ENCODE measurements at places on chromosomes 7 and 10.

DNA sequence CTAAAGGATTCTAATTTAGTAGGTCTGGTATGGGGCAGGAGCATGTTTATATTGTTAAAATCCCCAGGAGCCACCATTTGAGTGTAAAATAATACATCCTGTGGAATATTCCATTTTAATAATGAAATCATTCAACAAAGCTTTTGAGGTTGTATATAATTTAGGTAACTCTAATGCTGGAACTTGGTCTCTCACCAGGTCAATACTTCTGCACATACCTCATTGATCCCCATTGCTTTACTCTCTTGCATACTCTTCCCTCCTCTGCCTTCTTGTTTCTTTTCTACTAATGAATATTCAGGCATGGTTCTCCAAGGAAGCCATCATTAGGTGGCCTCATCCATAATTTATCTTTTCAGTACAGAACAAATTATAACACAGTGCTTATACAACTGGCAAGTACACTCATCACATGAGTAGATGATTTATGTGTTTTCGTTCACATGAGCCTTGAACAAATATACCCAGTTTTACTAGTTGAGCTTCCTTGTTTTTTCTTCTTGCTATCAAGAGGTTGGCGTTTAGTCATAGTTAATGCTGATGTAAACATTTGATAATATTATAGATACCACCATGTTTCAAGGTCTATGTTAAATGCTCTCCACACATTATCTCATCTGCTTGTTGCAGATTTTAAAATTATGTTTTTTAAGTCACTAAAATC lies 7.2 kb downstream of the PALS2 start:
- DNase-seq = no peak

DNA sequence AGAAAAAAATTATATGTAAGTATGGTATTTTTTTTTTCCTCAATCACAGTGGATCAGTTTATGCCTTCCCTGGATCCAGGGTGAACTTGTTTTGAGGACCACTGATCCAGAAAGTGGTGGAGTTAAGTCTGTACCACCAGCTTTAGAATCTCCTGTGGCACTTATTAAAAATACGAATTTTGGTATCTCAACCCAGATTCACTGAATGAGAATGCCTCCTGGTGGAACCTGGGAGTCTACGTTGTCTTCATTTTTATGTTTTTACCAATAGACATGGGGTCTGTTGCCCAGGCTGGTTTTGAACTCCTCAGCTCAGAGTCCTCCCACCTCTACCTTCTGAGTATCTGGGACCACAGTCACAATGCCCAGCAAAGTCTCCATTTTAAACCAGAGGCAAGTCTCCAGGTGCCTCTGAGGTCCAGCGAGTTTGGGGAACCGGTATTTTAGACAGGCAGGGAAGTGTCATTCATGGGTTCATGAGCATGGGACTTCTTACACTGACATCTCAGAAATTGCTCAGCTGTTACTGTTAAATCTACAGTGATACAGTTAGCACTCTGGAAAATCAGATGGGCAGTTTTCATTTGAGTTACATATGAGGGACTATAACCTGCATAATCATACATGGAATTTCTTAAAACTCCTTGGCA lies 200.9 kb downstream of the AUTS2 start:
- no peak for DNase-seq

DNA sequence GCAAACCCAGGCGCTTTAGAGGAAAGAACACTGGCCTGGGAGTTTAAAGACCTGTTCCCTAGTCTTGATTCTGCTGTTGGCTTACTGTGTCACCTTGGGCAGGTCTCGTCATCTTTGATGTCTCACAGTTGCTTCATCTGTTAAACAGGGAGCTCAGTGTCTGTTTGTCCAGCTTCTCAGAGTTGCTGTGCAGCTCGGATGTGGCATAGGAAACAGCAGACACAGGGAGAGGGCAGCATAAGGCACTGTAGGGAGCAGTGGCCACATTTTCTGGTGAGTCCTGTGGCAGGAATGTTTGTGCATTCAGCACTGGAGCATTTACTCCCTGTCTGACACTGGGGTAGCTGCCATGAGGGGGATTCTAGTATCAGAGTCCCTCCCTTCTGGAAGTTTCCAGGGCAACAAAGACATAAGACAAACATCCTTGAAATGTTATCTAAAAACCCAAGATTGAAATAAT lies 2.0 kb downstream of the REPIN1 start:
- no peak for DNase-seq

DNA sequence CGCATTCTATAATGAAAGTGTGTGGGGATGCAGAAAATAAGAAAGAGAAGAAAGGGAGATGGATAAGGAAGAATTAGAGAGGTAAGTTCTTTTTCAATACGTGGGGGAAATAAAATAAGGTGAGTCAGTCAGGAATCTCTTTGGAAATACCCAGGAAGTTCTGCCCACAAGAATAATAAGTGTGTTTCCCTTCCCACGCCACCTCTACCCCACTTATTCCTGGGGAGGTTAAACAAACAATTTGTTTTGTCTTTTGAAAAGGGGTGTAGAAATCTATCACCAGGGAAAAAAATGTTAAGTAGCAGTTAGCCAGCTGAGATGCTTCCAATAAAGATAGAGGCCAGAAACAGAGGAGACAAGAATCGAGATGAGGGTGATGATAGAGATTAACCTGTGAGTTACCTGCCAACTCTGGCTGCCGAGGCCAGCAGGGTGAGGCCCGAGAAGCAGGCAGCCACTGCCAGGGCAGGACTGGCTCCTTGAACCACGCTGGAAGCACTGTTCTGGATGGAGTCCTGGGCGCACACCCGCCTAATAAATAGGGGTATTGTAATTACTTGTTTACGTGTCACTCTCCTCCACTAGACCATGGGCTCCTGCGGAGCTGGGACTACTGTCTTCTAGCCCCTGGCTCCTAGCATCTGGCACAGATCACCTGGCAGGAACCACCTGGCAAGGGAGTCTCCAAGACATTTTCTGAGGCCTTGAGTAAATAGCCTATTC lies 191.3 kb downstream of the FGFR2 start:
- DNase-seq = no peak

DNA sequence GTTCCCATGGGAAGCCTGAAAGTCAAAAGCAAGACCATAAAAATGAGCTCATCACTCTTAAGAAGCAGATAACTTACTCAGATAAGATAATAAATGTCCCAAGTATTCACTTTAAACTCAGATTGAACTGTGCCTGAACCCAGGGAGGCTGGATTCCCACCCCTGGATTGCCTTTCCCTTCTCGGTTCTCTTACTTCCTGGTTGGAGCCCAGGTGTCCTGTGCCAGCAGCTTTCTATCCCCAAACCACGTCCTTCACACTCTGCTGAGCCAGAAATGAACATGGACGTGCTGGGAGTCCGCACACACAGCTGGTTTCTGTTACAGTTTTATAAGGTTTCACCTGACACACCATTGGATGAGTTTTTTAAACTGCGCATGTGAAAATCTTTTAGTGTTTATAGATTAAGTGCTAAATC lies 636.2 kb upstream of the IGFBP3 start:
- DNase-seq = no peak

DNA sequence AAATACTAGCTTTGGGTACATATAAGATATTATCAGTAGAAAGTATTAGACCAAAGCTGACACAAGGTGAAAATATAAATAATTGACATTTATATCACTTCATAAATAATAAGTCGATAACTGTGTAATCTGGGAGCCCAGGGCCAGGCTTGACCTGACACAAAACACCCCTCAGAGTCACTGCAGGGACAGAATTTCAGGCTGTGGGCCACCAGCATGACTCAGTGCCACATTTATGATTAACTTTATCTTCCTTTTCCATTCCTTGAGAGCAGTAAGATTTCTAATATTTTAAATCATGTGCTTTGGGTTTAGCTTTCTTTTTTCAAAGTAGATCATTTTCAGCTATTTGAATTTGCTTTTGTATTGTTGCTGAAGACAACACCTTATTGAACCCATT lies 102.9 kb upstream of the NFE2L3 start:
- no peak for DNase-seq

- DNase-seq = no peak
These were observed 140.5 kb downstream of the CUX1 start for GRCh38 chr7:101957744-101958525.

GRCh38 chr10:23448802-23449570 lies 10.1 kb downstream of the OTUD1 start:
- peak; percentile 68 for DNase-seq

DNA sequence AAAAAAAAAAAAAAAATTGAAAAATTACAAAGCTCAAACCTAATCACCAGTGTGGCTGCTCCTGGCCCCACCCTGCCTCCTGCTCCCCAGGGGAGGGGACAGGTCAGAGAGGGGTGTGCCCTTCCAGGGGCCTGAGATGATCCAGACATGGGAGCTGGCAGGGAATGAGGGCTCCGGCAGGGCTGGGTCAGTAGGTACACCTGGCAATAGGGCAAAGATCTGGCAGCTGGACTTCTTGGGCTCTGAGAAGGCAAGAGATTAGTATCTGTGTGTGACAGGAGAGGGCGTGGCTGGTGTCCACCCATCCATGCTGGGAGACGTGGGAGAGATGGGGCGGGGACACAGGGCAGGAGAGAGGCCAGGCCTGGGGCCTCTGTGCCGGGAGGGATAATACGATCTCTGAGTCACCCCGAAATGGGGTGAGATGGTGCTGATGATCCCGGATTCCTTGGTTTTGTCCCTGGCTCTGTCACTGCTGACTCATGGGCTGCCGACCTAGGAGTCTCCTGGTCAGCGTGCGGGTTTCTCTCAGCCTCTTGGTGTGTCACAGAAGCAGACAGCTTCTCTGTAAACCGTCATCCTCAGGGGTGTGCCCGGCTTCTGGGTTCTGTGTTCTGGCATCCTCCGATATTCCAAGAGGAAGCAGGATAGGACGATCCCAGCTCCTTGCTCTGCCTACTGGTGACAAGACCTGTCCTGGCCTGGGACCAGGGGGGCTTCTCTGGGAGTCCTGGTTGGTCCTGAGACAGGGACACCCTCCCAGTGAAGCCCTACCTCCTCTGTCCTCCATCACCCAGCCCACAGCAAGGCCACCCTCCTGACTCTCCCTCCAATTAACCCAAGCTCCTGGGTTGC lies 8.2 kb upstream of the CLDN4 start:
- DNase-seq = no peak

DNA sequence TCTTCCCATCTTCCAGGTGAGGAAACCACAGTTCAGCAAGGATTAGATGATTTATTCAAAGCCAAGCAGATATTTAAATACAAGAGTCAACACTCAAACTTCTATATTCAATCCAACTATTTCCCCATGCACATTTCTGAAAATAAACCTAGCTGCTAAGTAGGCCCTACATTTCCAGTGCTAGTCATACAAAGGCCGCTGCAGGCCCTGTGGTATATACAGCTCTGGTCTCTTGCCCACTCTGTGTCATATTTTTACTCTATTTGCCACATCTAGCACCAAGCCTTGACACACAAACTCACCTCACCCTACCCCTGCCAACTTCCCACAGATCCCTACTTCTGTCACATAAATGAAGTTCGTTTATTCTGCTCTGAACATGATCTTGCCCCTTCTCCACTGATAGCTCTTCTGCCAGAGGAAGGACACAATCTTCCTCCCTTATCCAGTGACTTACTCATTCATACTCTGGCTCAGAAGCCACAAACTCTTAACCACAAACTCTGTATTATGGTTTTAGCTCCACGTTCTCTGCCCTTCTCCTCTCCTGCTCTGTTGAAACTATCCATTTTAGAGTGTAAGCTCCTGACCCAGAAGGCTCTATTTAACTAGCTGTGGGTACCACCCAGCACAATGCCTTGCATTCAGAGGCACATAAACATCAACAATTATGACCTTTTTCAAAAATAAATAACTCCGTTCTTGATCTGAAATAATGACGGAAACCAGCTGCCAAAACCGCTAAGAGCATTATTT lies 180.7 kb downstream of the CPEB3 start:
- DNase-seq = no peak

DNA sequence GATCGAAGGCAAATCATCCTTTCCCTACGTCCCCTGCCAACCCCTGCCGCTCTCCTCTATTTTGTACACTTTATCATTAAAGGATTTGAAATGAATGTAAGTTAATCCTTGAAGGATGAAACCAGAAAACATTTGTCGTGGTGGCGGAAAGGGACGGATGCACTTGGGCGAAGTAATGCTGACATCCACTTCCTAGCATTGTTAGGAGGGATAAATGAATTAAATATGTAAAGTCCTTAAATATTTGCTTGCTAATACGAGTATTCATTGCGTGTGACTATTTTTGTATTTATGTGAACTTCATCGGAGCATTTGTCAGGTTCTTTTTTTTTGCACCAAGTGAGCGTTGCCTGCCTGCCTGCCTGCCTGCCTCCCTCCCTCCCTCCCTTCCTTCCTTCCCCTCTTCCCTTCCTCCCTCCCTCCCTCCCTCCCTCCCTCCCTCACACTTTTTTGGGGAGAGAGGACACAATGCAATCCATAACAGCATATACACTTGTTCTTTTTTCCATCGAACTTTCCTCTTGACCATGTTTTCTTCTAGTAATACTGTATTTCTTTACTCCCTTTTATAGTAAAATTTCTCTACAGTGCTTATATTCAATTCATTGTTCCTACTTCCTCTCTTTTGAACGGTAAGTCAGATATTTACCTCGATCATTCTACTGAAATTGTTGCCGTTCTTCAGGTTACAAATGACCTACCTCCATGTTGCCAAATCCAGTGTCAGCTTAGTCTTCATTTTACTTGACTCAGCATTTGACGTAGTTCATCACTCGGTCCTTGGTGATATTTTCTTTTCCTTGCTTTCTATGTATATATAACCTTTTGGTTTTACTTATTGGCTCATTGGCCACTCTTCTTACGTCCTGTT lies 831 bp downstream of the CCDC7 start:
- DNase-seq = no peak

DNA sequence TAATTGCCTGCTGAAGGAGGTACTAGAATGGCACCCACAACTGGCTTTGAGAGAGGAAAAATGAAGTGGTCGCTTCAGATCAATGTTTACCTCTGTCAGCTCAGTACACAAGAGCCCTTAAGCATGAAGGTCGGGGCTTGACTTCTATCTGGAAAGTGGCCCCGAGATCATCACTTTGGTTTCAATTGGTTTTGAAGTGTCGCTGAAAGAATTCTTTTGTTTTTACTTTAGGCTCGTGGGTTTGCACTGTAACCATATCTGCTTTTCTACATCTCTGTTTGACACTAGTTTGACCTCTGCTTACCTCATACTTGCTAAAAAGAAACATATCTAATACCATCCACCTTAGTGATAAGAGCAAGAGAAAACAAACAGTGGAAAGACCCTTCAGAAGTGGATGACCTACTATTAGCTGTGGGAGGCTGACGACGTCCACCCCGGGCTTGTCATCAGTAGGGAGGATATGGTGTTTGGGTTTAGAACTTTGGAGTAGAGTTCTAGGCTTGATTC lies 361.8 kb downstream of the GATA3 start:
- DNase-seq = no peak

DNA sequence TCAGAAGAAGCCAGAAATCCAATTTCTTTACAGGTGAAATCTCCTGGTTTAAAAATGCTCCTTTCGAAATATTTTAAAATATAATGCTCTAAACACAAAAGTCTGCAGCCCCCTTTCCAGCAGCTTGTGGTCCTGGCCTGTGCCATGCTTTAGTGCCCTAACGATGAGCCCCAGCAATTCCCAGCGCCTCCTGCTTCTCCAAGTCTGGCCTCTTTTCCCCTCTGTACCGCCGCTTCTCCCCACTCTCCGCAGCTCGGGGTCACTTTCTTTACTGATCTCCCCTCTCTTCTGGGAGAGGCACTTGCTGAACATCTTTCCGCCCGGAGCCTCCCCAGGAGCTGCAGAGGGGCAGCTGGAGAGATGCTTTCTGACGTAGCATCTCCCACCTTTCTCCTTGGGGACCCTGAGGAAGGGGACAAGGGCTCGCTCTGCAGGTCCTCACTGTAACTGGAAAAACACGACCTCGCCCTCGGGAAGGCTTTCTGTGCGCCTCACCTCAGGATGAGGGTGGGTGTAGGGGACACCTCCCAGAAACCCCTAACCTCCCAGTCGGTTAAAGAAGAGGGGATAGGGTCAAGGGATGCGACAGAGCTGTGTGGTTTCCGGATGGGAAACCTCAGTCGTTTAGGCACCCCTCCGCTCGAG lies 565 bp upstream of the INA start:
- DNase-seq = no peak

Data from inflammatory macrophage (primary cell).